ENCODE measurements at places on chromosomes 16 and 17.

DNA sequence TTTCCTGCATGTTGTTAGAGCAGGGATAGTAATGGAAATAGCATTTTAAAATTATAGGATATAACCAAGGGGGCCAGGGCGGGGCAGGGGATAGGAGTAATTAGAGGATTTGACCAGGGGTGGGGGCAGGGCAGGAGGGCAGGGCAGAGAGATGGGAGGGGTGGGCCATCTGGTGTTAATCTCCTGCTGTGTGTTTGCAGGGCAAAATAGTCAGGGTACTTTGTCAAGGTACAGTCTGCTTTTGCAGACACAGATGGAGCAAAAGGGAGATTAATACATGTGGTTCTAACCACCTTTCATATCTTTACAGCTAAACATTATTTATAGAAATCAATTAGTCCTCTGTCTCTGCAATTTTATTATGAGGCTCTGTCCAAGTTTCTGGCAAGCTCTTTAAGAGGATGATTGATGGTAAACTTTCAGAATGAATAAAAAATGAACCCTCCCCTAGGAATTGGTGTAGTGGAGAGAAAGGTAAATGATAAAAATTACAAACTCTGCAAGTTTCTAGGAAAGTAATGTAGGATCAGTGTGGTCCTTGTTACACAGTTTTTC lies 6.6 kb downstream of the ANKFN1 start:
- DNase-seq = no peak

DNA sequence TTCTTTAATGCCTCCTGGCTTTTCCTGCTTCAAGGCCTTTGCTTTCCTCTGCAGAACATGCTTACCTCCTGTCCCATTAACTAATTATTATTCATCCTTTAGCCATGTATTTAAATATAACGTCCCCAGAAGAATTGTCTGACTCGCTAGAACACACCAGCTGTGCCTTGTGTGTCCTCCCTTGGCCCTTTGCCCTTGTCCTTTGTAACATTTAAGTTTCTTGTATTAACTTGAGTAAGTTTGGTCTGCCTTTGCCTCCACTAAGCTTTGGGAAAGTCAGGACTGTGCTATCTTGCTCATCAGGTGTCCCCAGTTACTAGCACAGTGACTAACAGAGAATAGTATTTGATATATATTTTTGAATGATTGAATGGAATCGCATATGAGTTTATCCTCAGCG lies 29.6 kb upstream of the ABCA9 start:
- no peak for DNase-seq

DNA sequence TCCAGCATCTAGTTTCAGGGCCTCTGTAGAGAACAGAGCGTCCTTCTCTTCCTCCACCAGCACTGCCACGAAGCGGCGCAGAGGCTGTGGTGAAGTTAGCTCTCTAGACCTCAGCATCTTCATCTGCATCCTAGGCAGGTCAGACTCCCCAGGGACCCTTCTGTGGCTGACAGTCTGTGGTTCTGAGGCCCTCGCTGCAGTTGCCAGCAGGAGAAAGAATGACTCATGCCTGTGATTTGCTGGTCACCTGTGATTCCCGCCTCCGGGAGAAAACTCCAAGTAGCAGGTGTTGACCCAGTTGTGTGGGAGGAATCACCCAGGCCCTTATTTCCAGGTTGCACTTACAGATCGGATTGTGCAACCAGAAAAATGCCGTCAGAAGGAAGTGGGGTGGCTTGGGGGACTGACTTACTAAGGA lies 117.3 kb upstream of the CACNG5 start:
- DNase-seq = no peak

DNA sequence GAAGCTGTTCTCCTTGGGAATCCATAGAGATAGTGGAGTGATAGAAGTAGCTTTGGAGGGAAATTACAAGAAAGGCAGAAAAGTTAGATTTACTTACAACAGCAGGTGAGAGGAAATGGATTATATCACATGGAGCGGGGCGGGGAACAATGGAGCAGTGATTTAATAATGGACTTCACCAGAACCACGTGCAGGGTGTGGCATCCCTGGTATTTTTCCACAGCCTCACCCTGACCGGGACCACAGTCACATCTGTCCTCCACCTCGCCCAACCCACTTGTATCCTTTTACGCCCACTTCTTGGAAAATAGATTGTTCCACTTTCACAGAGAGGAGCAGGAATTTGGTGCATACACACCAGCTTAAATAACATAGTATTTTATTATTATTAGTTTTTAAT lies 15.9 kb upstream of the CYB5B start:
- DNase-seq = no peak

- DNase-seq = no peak
Observed at GRCh38 chr16:937311-937710, 33.5 kb downstream of the LMF1 start.

- DNase-seq = no peak
Observed at GRCh38 chr17:39960524-39961041, 2.2 kb upstream of the GSDMA start.

- DNase-seq = no peak
Observed at GRCh38 chr17:19744492-19744891, 3.6 kb downstream of the ALDH3A1 start.

DNA sequence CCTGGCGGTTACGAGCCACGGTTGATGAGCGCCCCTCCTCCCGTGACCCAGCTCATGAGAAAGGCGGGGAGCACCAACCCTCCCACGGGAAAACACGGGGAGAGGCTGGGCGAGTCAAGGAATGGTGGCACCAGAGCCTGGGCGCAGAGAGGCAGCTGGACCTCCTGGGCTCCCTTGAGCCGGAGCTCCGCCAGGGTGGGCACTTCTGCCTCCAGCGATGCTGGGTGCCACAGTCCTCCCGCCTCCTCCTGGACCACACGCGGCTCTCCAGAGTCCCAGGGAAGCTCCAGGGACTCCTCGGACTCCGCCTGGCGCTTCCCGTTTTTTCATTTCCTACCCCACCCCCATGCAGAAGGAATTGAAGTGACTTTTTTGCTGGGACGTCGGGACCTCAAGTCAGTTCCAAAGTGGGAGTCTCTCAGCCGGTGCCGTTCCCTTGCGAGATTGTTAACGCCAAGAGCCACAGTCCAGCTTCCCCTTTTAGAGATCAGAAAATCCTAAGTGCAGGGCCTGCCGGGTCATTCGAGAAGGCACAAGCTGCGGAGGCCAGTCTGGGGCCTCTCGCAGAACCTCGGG lies 6.6 kb upstream of the CBX8 start:
- DNase-seq = no peak

DNA sequence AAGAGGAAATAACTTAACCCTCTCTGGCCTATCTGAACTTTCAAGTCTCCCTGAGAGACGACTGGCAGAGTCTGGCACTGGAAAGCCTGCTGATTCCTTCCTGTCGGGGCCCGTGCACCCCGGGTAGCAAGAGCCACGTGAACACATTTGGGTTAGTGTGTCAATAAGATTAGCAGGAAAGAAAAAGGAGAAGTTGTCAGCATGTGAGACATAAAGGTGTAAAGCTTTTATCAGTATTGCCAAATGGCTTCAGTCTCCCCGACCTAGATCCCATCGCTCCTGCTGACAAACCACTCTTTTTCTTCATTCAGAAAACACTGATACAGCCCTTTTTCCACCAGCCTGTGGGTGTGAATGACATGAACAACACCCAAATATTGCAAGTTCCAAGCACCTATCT lies 74.4 kb downstream of the CCT6B start:
- DNase-seq = no peak

DNA sequence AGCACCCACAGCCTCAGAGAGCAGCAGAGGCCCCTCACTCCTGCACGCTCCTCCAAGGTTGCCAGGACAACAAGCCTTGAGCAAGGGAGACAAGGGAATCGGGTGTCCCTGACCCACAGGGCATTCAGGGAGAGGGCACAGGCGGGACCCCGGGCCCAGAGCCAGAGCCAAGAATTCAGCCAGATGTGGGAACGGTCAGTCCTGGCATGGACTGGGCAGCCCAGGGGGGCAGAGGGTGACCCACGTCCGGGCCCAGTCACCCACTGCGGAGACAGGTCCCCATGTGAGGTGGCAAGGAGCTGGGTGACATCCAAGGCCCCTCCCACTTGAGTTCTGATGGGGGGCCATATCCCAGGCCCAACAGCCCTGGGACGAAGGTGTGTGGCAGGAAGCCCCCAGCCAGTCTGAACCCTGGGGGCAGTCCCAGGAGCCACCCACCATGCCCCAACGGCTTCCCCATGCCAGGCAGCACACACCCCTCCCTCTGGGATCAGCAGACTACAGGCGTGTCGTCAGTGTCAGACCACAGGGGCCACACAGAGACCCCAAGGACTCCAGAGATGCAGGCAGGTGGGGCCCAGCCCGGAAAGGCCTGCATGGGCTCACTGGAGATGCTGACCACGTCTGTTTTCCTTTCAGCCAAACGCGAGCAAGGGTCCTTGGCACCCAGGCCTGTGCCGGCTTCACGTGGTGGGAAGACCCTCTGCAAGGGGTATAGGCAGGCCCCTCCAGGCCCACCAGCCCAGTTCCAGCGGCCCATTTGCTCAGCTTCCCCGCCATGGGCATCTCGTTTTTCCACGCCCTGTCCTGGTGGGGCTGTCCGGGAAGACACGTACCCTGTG lies 23.0 kb downstream of the USP6 start:
- DNase-seq = no peak

- no peak for DNase-seq
Observed at GRCh38 chr16:55272744-55273143, 51.3 kb upstream of the IRX6 start.

DNA sequence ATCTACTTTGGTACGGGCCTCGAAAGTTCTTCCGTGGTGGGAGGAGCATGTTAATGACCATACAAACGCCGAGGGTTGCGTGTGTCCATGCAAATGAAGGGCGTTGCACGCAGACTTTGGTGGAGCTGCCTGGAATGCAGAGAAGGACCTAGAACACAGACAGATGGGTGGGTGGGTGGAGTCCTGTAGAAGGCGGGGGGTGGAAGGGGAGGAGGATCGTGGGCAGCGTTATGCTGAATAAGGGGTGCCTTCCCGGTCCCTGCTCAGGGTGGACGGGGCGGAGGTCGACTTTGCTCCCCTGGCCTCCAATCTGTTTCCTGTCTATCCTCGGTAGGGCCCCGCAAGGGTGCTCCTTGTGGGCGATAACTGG lies 795 bp upstream of the PAQR4 start:
- no peak for DNase-seq

DNA sequence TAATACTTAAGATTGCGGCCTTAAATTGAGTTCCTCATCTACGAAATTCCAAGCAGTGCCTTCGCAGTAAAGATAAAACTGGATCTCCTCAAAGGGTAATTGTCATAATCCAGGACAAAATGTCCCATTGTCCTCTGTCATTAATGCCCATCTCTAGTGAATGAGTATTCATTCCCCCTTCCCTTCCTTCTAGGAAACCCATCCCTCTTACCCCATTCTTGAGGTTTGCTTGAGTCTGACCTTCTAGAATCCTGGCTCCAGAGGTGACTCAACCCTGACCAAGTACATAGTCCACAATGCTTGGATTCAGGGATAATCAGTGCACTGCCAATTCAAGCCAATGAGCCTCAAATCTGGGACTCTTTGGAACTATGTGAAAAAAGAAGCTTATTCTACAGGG lies 47.0 kb upstream of the MAF start:
- DNase-seq = no peak

All from stimulated activated CD8-positive, alpha-beta memory T cell treated with anti-CD3 and anti-CD28 coated beads, Interleukin-7, amount 100 ng/mL, for 1 hour (primary cell).